ENCODE measurements at places on chromosomes 7 and 10. TPM values are rescaled to one million over a fixed set of nuclear protein-coding genes. Genes with fewer than 3 reads are reported as not detected.

The HYAL4 gene
- polyA plus RNA-seq, result not detected

DNA sequence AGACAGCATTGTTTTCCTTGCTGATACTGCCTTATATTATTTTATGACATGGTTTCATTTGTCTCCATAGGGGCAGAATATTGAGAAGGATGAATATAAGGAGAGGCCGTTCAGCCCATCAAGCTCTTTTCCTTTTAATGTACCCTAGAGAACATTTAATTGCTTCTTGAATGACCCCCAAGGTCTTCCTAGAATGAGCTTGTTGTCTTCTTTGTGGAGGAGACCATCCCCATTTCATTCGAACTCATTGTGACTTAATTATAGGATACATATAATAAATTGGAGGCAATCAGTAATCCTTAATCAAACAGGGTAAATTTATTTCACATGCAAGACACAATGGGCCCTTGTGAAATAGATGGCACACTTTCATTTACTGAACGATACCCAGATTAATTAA, 231.3 kb downstream of the MDFIC start:
- DNase-seq, result no peak

DNA sequence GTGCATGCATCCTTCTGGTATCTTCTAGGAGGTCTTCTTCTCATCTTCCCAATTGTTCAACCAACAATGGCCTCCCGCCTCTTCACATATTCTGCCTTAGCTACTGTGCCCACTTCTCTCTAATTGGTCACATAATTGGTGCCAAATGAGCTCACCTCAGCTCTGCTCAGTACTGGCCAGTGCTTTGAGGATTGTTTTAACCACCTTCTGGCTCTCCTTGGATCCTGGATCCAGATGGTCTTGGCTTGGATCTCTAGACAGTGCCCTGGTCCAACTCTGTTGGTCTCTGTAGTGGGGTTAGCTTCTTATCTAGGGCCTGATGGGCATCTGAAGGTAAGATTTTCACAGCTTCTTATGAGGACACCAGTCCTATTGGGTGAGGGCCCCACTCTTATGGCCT, 820.8 kb downstream of the TYW1 start:
- DNase-seq, result no peak

The GDF2 gene
- not detected for polyA plus RNA-seq

The VSTM2A gene
- not detected for polyA plus RNA-seq

- no peak for DNase-seq
These were observed 141.8 kb upstream of the FGFR2 start for GRCh38 chr10:121740069-121740468.

GRCh38 chr10:43998021-43998809, 349.5 kb upstream of the ZNF32 start:
- no peak for DNase-seq

DNA sequence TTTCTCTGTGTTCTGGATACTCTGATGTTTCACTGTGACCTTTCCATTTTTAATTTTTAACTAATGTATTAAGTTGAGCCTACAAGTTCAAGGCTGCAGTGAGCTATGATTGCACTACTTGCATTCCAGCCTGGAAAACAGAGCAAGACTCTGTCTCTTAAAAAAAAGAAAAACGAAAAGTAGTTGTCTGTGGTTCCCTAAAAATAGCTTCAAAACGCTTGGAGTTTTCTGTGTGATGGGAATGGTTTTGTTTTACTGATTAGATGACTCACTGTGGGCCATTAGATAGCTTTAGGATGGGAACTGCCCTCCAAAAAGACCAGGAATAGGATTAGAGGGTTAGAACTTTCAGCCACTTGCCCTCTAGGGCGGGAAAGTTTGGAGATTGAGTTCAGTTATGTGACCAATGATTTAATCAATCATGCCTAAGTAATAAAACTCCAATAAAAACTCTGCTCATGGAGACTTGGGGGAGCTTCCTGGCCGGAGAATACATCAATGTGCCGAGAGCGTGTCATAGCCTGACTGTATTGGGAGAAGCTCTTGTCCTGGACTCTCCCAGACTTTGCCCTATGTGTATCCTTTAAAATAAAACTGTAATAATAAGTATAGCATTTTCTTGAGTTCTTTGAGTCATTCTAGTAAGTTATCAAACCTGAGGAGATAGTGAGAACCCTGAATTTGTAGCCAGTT, 147.1 kb downstream of the LYZL1 start:
- no peak for DNase-seq

DNA sequence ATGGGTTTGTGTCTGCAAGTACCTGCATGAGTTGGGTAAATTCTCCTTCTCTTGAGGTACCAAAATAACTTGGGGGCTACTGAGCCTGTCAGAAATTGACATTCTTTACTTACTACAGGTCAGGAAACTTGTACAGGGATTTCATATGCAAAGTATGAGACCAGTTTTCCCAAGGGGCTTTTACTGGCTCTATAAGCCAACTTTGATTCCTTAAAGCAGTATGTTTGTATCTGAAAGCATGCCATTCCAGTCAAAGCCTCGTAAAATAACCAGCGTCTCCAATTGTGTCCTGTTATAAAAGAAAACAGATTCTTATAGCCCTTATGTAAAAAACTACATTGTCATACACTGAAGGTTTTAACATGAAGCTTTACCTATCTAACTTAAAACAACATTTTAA, 90.2 kb downstream of the ZNF467 start:
- no peak for DNase-seq
